ENCODE measurements at places on chromosomes 6 and 20.

GRCh38 chr6:105757512-105758200, 328.5 kb upstream of the PRDM1 start:
- DNase-seq: no peak

DNA sequence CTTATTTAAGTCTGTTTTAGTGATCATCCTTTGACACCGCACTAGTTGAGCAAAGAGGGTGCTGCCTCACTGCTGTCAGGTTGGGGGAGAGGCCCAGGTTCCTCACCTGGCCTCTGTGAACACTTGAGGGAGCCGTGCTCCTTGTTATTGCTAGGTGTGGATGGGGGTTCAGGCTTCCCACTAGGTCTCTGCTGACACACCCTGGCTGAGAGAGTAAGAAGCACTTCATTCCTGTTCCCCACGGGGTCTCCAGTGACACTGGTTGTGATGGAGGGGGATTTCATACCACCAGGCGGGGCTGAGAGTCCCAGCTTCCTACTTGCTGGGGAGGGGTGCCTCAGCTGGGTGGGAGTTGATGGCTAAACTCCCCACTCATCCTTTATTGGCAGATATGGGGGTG, 11.1 kb upstream of the NOTCH4 start:
- DNase-seq: no peak

- DNase-seq: no peak
These were observed 16.7 kb downstream of the TAB2 start for GRCh38 chr6:149334201-149334600.

DNA sequence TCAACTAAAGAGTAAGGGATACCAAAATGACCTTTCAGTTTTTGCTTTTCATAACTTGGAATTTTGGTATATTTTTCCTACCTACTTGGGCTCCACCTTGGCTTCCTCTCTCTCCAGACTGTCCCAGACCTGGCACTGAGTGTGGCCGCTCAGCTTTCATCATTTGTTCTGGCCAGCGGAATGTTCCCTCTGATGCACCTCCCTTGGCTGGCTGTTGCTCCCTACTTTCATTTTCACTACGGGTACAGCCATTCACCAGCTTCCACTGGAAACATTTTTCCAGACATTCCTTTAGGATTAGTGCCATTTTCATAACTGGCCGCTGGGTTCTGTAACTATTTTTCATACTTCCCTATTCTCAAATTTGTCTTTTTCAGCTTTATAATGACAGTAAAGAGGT, 487.4 kb downstream of the TENT5A start:
- no peak for DNase-seq

GRCh38 chr20:41316051-41316450, 1.5 kb downstream of the ZHX3 start:
- no peak for DNase-seq

- DNase-seq: no peak
These were observed 2.9 kb upstream of the BMP2 start for GRCh38 chr20:6764619-6765018.

DNA sequence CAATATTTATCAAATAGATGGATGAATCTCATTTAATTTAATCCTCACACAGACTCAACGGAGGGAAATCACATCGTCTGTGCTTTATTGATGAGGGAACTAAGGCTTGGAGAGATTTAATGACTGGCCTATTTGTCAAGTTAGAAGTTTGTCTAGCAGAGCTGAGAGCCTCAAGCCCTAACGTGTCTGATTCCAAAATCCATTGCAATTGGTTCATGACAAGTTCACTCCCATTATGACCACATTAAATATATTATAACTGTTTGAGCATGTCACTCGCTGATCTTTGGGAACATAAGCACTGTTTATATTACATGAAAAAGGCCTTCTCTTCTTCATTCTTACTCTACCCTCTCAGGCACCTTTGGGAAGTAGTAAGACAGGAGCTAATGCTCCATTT, 89.4 kb upstream of the SIRPA start:
- DNase-seq: no peak

DNA sequence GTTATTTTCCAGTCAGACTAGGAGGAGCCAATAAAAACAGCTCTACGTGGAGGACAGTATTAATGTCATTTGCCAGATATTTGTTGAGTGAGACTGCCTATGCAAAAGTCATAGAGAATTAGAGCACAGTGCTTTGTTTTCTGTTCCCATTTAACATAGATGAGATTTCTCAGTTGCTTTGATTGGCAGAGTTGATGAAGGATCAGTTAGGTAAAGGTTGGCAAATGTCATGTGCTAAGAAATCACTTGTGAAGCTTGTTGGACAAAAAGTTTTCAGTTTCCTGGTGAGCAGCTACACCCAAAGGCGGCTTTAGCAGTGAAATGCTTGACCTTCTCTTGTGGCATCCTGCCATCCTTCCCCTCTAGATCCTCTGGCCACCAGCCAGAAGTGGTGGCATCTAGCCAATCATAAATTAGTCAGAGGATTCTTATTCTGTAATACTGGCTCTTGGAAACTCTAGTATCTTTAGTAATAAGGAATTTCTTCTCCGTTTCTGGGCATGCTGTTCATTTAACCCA, 37.0 kb downstream of the BCKDHB start:
- DNase-seq: no peak

- no peak for DNase-seq
These were observed 19.4 kb upstream of the ITCH start for GRCh38 chr20:34343458-34344211.

DNA sequence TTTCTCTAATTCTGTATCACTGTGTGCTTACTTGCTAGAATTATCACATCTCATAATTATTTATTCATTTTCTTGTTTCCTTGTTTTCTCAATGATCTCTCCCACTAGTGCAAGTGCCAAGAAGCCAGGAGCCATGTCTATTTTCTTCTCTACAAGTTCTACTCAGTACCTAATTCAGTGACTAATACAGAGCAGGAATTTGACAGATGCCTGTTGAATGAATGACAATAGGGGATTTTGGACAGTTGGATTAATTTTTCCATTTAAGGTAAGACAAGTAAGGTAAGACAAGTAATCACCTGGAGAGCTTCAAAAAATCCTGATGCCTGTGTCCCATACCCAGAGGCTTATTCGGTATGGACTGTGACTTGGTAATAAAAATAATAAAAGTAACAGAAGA, 81.0 kb downstream of the EDN1 start:
- DNase-seq: no peak

DNA sequence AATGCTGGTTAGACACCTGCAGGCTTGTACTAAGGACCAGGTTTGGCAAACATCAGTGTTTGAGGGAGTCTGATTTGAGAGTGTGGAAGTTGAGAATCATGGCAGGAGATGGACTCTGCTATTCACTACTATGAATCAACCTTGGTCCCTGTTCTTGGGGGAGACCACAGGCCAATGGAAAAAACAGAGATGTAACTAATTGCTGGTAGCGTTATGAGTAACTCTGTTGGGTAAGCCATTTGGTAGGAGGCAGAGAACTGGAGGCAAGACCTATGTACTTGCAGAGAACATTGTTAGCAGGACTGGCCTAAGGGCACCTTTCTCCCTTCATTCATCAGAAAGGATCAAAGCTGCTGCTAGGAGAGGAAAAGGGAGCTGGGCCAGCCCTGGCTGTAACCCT, 8.3 kb upstream of the WFDC2 start:
- DNase-seq: no peak

GRCh38 chr6:40077315-40077714, 143.1 kb upstream of the MOCS1 start:
- DNase-seq: no peak

GRCh38 chr6:111987295-111987694, 66.6 kb upstream of the CCN6 start:
- DNase-seq: no peak

- DNase-seq: peak; percentile 64
These were observed 67.0 kb upstream of the TNFAIP3 start for GRCh38 chr6:137799950-137800568.

DNA sequence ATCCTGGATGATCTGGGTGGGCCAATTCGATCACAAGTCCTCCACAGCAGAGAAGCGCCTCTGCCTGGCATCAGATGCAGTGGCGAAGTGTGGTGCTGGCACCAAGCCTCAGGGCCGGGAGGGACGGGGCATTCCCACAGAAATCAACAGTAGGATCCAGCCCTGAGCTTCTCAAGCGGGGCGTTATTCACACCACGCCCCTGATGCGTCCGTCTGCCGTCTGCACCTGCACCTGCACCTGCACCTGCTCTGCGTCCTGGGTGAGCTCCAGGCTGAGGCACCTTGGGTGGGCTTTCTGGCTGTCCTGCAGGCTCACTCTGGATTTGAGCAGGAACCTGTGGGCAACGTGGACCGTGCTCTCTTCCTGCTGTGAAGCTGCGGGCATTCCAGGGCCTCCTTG, 13.8 kb upstream of the NTSR1 start:
- DNase-seq: no peak

- peak; percentile 54 for DNase-seq
These were observed 48.9 kb downstream of the NOL4L start for GRCh38 chr20:32535953-32536823.

DNA sequence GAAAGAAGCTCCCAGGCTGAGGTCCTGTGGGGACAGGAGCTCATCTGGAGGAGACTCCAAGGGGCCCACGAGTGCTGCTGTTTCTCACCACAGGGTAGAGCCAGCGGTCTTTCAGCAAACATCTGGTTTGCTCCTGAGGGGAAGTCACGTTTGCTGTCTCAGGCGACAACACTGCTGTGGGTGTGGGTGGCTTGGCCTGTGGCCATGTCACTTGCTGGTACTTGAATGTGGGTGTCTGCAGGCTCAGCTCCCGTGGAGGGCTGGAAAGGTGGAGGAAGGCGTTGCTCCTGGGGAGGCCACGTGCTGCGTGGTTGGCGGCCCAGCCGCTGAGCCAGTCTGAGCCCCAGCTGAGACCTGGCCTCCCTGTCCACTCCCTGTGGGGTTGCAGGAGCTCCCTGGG, 52.8 kb upstream of the MPC1 start:
- no peak for DNase-seq

GRCh38 chr6:151012321-151013294, 147.1 kb downstream of the MTHFD1L start:
- no peak for DNase-seq

- no peak for DNase-seq
These were observed 1.3 kb upstream of the CNKSR3 start for GRCh38 chr6:154511791-154512190.

- no peak for DNase-seq
These were observed 4.1 kb upstream of the TOX2 start for GRCh38 chr20:43910564-43910963.

- DNase-seq: no peak
These were observed 18.9 kb upstream of the DSN1 start for GRCh38 chr20:36792422-36792821.

DNA sequence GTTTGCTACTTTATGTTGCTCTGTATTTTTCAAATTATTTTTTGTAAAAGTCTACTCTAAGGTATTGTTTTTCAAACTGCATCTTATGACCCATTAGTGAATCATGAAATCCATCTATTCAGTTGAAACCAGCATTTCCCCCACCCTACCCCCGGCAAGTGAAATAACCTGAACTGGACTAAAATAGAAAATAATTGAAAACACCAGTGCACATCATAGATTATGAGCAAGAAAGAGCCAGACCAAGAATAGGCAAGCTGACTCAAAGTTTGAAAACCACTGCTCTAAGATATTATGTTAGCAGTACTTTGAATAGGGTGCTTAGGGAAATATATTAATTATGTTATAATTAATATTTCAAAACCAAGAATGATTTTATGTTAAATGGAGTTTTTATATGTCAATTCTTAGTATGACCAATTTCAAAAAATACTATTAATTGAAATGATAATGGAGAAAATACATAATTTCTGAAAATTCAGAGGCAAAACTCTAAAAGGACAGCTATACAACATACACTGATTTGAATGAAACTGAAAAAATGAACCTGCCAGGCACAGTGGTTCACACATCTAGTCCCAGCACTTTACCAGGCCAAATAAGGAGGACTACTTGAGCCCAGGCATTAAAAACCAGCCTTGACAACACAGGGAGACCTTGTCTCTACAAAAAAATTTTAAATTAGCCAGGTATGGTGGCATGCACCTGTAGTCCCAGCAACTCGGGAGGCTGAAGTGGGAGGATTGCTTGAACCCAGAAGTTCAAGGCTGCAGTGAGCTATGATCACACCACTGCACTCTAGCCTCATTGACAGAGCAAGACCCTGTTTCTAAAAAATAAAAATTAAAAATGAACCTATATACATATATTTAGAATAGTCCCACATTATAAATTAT, 112.0 kb downstream of the CDK19 start:
- DNase-seq: no peak

- no peak for DNase-seq
These were observed 53.4 kb downstream of the SYTL3 start for GRCh38 chr6:158703111-158703836.

GRCh38 chr6:4916954-4917561, 86.8 kb downstream of the RPP40 start:
- DNase-seq: no peak

- no peak for DNase-seq
These were observed 106.4 kb upstream of the SGK1 start for GRCh38 chr6:134424165-134424797.

DNA sequence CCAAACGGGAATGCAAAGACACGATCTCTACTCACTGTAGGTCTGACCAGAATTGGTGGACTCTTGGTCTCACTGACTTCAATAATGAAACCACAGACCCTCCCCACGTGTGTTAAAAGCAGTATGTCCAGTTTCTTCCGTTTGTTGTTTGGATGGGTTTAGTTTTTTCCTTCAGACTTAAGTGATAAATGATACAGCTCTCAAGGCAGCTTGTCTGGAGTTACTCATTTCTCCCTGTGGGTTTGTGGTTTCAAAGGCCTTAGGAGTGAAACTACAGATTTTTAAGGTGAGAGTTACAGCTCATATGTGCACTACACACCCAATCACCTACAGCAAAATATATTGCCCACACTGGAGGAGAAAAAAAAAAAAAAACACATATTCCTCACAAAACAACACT, 86.7 kb upstream of the STMND1 start:
- DNase-seq: no peak

- no peak for DNase-seq
These were observed 121.0 kb upstream of the ZNF184 start for GRCh38 chr6:27593861-27594260.

- no peak for DNase-seq
These were observed 6.0 kb upstream of the ZDHHC14 start for GRCh38 chr6:157374889-157375443.

GRCh38 chr20:45032781-45033180, 66.5 kb downstream of the STK4 start:
- DNase-seq: no peak

GRCh38 chr6:39806278-39806677, 14.1 kb downstream of the DAAM2 start:
- DNase-seq: no peak

GRCh38 chr6:116847227-116847626, 18.3 kb upstream of the GPRC6A start:
- DNase-seq: no peak

Measured in activated CD4-positive, alpha-beta T cell treated with anti-CD3 and anti-CD28 coated beads, Interleukin-2, amount 50 U/mL, for 4 hours (primary cell).